T1000 (cell line): ENCODE measurements at places on chromosomes 4 and X.

- no peak for DNase-seq
Measured at GRCh38 chrX:129736491-129736890, 2.3 kb upstream of the XPNPEP2 start.

DNA sequence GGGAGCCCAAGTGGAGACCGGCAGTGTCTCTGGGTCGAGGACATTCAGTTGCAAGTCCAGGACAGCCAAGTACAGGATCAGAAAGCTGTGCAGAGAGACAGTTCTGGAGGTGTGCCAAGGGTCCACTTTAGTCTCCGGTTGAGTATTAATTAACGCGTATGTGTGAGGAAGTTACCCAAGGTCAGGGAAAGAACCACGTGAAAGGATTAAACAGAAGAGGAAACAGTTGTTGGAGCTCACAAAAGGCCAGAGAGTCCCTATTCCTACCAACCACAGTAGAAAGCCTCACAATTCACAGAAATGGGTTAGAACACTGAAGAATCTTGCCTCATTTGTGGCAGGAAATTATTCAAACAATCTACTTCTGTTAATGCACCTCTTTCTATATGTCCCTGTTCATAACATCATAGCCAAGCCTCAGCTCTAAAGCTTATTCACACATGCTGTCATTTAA is 17.9 kb upstream of the NSUN7 start:
- no peak for DNase-seq

- DNase-seq, result no peak
Measured at GRCh38 chr4:107747748-107748486, 27.9 kb upstream of the PAPSS1 start.

DNA sequence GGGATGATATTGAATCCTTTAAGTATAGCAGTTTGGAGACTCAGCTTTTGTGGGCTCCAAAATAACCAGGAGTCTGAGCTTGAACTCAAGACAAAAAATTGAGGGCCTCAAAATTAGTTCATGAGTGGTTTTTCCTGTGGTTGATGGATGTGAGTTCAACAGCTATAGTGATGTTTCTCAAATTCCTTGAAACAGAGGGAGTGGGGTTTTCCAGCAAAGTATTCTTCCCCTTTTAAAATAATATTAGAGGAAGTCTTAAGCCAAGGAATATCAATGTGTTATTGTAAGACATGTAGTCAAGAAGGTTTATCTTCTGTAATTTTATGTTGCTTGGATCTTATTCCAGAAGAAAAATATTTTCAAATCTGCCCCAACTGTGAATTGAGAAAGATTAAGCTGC is 10.6 kb downstream of the OTC start:
- DNase-seq, result no peak

DNA sequence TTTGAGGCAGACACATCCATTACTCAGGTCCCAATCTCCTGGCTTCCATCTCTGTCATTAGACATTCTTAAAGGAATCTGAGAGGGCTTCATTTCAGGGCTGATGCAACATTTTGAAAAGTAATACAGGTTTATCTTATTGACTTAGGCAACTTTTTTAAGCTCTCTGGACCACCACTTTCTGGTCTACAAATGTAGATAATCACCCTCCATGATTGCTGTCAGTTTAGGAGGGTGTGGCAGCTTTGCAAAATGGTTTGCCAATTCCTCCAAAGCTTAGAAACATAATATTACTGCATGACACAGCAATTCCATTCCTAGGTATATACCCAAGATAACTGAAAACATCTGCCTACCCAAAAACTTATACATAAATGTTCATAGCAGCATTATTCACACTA is 77.6 kb downstream of the ARHGAP6 start:
- no peak for DNase-seq

- no peak for DNase-seq
Measured at GRCh38 chr4:109729117-109729717, 653 bp downstream of the PLA2G12A start.

DNA sequence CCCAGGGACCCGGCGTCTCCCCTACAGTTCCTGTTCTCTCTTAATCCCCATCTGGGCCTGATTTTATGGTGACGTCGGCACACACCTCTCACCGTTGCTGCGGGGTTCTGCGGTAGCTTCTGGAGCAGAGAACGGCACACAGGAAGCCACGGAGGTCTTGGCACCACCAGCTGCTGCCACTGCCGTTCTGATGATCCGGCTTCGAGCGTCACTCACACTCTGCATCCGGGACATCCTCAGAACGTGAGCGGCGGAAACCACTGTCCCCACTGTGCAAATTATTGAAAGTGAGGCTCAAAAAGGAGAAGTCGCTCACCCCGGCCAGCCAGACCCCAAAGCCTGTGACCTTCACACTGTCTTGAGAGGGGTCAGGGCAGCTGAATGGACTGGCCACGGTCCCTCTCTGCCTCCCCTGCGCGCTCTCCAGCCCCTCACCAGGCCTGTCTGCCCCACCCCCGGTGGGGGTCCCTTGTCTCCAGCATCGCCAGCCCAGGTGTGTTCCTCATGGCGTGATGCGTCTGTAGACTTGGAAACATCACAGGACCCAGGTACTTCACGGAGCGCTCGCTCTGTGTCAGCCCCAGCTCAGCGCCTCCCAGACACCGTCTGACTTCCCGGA is 201.1 kb downstream of the AFAP1 start:
- no peak for DNase-seq

DNA sequence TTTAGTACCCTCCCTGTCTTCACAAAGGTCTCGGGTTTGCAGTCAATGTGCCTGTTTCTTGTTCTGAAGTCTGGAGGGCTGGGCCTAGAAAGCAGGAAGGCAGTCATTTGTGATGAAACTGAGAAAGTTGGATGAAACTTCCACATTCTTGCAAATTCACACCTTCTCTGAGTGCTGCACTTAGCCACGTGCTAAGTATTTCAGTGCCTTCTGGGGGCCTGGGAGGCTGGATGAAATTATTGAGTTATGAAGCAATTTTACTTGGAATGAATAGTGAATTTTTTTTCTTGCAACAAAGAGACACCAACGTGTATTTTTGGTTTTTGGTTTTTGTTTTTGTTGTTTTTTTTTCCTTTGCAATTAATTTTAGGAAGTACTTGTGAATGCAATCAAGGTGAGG is 71.2 kb downstream of the MSX1 start:
- no peak for DNase-seq

DNA sequence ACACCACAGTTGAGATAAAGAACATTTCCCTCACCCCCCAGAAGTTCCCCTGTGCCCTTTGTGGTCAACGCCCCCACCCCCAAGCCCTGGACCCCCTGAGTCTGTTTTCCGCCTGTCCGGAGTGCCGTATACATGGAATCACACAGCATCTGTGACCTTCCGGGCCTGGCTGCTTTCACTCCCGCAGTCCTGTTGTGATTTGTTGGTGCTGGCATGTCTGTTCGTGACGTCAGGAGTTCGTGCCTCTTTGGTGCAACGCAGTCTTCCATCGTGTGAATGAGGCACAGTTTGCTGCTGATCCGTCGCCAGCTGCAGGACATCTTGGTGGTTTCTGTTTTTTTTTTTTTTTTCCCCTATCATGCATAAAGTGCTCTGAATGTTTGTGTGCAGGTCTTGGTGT is 62.1 kb downstream of the PSAPL1 start:
- DNase-seq, result no peak

DNA sequence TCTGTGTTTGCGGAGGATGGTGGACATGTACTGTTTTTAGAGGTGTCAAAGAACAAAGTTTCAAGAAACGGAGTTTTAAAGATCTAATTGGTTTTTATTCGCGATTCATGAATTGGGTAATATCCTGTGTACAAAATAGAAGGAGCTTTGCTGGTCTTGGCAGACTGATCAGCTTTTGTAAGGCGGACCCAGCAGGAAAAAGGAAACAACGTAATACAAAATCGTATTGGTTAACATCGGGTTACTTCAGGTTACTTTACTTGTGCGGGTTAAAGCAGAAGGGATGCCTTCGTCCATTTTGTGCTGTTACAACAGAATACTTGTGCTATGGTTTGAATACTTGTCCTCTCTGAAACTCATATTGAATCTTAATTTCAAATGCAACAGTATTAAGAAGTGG is 11.4 kb upstream of the NYX start:
- DNase-seq, result no peak

DNA sequence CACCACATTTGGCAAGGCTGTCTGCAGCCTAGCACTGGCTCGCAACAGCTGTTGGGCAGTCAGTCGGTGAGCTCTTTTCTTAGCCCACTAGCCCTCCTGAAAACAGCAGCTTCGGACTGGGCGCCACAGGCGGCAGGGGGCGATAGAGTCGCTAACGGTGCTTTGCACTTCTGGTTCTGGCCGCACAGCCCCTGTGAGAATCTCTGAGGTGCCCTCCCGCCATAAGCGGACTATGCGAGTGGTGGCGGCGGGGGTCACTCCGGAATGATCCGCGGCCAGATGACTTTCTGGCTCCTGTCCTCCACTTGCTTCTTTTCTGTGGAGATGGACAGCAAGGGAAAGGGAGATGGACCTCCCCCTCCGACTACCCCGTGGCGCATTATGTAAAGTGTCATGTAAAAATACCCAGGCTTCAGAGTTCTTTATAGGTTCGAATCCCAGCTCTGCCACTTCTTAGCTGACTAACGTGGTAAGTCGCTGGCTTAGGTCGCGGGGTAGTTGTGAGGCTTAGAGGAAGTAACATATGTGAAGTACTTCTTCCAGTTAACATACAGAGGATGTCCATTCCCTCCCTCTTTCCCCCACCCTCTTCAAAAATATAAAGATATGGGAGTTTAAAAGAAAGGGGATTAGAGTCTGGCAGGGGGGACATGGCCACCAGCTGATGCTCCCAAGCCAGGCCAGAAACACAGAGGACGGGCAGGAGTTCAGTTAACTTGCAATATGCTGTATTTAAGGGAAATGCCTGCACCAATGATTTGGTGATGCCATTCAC is 11.0 kb downstream of the ARHGAP36 start:
- DNase-seq, result no peak

- no peak for DNase-seq
Measured at GRCh38 chr4:176191974-176192373, 3.4 kb downstream of the SPATA4 start.

GRCh38 chr4:6200922-6201362 is 593 bp upstream of the JAKMIP1 start:
- no peak for DNase-seq

- no peak for DNase-seq
Measured at GRCh38 chr4:35556387-35556786, 687.9 kb downstream of the ARAP2 start.

GRCh38 chr4:120053911-120054310 is 12.7 kb downstream of the MAD2L1 start:
- DNase-seq, result no peak

- DNase-seq, result no peak
Measured at GRCh38 chr4:122764821-122765215, 32.3 kb downstream of the BBS12 start.

- no peak for DNase-seq
Measured at GRCh38 chr4:135963009-135963408, 1569.3 kb downstream of the PCDH18 start.
